NCI-H2107 (cell line): ENCODE measurements at places on chromosomes 5 and 9.

GRCh38 chr5:81631621-81632020 is 119.3 kb downstream of the SSBP2 start:
- no peak for DNase-seq

DNA sequence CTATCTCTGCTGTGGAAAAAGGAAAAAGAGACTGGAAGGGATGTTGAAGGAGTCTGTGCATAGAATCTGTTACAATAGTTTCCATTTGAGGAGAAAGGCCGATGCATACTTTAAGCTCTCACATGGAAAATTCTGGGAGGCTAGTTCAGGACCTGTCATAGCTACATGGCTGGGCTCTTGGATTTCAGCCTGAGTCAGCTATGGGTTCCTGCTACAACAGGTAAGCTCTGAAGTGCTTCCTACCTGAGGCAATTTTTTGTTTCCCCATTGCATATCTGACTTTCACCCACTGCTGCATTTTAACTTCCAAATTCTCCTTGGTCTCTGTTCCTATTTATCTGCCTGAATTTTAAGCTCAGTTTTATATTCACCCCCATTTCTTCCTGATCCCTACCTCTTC is 310.7 kb downstream of the RAB3C start:
- no peak for DNase-seq

GRCh38 chr5:170195961-170196360 is 36.8 kb upstream of the C5orf58 start:
- DNase-seq = no peak

DNA sequence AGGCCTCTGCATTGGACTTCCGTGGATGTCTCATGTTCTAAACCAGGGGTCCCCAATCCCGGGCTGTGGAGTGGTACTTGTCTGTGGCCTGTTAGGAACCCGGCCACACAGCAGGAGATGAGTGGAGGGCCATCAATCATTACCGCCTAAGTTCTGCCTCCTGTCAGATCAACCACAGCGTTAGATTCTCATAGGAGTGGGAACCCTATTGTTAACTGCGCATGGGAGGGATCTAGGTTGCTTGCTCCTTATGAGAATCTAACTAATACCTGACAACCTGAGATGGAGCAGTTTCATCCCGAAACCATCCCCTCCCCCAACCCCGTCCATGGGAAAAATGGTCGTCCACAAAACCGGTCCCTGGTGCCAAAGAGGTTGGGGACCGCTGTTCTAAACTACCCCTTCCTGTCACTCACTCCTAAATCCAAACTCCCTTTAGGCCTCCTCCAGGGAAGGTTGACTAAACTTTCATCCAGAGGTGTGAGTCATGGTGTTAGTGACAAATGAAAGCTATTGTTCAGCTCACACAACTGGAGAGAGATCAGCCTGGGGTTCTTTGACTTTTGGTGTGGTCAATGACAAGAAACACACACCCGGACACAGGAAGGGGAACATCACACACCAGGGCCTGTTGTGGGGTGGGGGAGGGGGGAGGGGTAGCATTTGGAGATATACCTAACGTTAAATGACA is 9.5 kb downstream of the KCNV2 start:
- no peak for DNase-seq

- no peak for DNase-seq
Observed at GRCh38 chr9:91557327-91557726, 133.7 kb upstream of the NFIL3 start.

DNA sequence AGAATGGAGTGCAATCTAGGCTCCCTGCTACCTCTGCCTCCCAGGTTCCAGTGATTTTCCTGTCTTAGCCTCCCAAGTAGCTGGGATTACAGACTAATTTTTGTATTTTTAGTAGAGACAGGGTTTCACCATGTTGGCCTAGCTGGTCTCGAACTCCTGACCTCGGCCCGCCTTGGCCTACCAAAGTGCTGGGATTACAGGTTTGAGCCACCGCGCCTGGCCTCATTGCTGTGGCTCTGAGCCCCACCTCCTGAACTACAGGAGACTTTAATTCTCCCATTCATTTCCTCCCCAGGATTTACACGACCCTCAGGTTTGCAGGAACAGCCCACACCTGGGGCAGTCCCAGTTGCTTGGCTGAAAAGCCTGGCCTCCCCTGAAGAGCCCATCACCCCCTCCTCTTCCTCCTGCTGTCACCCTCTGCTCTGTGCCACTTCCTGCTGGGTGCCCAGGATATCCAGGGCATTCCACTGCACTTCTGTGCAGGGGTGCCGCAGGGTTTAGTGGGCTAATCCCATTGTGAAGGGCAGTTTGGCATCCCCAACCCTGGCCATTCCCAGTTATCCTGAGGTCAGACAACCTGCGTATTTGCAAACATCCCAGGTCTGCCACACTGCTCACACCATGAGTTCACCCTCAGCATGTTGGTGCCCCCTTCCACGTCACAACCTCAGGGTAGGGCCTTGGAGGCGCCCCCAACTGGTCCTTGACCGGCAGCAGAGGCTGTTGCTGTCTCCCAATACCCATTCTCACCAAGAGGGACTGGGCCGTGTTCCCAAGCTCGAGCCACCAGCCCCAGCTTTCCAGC is 265.0 kb upstream of the IRX4 start:
- no peak for DNase-seq

GRCh38 chr9:94097788-94098414 is 13.6 kb downstream of the PTPDC1 start:
- DNase-seq = no peak
